ENCODE measurements at places on chromosomes 7 and 10. TPM values are rescaled to one million over a fixed set of nuclear protein-coding genes. Genes with fewer than 3 reads are reported as not detected.

ADAM22 gene
- total RNA-seq, result not detected

BICC1 gene
- total RNA-seq, result 1.1 TPM

PKD2L1 gene
- not detected for total RNA-seq

BMPER gene
- total RNA-seq, result 0.13 TPM

UBTD1 gene
- 12.4 TPM for total RNA-seq

AEBP1 gene
- 0.26 TPM for total RNA-seq

FKBP6 gene
- total RNA-seq, result not detected

APBB1IP gene
- total RNA-seq, result not detected

TDRD1 gene
- total RNA-seq, result 2.1 TPM

DNAH11 gene
- 2.6 TPM for total RNA-seq

KAZALD1 gene
- total RNA-seq, result 4.0 TPM

PPP1R17 gene
- total RNA-seq, result not detected

All from bronchial epithelial cell (primary cell).